Activated T-helper 9 cell treated with anti-CD3 and anti-CD28 coated beads, Interleukin-2, amount 50 U/mL, for 16 hours (primary cell): ENCODE measurements at places on chromosomes 6 and 20.

DNA sequence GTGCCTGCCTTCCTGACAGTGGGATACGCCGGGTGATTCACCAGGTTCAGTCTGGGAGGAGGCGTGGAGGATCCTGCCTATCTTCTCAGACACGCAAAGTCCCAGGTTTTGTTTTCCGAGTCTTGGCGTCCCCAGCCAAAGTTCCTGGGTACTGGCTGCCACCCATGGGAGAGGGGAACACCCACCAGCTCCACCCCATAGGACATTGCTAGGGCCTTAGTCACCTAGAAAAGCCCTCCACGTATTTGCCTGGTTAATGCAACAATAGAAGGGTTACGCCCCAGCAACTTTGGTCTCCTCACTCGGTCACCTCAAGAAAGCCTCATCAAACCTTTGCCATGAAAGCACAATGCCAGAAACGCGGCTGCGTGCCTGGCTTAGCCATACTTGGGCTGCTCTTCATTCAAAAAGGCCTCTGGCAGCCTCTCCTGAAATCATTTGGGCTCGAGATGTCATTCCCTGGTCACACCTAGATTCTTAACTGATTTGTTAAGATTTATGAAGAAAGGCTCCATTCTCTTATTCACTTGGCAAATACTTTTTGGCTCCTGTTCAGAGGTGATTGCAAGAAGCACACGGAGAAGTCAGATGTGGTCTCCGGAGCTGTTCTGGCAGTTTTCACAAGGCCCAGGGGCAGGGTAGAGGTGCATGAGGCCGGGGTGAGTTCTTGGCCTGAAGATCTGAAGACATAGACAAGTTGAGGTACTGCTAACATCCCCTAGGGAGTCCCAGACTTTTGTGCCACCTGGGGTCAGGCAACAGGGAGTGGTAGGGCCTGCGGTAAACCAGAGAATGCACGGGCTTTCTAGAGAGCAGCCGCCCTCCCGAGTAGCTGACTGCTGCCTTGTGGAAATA, 35.5 kb upstream of the ZNF133 start:
- no peak for DNase-seq

- no peak for DNase-seq
Measured at GRCh38 chr20:42836339-42836738, 353.4 kb downstream of the PTPRT start.

GRCh38 chr20:42531508-42531961, 658.2 kb downstream of the PTPRT start:
- DNase-seq = no peak

DNA sequence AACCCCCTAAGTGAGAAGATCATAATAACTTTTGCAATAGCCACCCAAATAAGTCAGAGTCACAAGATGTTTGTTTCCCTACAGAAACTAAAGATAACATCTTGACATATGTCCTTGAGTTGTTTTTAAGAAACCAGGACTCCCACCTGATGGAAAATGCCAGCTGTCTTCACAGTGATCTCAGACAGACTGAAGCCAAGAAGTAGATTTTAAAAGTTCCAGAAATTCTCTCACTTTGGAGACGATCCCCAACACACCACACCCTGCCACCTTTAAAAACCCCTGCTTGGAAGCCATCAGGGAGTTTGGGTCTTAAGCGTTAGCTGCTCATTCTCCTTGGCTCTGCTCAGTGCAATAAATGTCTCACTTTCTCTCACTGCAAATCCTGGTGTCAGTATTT, 63.0 kb downstream of the GPR6 start:
- DNase-seq = no peak

DNA sequence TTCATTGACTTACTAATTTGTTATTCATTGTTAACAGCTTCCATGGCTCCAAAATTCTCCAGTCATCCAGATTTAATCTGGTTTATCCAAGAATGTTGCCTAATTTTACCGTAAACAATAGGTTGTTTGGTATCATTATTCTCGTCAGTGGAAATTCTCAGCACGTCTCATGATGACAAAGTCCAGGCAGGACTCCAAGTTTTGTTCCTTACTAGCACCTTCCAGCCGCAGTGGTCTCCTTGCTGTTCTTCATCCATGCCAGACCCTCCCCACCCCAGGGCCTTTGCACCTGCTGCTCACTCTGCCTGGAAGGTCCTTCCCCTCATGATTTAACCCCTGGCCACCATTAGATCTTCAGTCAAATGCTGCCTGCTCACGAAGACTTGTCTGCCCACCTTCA, 48.1 kb upstream of the NAA20 start:
- no peak for DNase-seq

GRCh38 chr6:105785066-105785811, 300.9 kb upstream of the PRDM1 start:
- no peak for DNase-seq

GRCh38 chr20:56412949-56413348, 889 bp downstream of the CASS4 start:
- DNase-seq = no peak

- DNase-seq = no peak
Measured at GRCh38 chr20:56685879-56686278, 56.8 kb downstream of the TFAP2C start.

- DNase-seq = peak; percentile 51
Measured at GRCh38 chr6:30463651-30464618, 25.4 kb upstream of the HLA-E start.

- no peak for DNase-seq
Measured at GRCh38 chr20:54029176-54029575, 41.2 kb downstream of the BCAS1 start.

DNA sequence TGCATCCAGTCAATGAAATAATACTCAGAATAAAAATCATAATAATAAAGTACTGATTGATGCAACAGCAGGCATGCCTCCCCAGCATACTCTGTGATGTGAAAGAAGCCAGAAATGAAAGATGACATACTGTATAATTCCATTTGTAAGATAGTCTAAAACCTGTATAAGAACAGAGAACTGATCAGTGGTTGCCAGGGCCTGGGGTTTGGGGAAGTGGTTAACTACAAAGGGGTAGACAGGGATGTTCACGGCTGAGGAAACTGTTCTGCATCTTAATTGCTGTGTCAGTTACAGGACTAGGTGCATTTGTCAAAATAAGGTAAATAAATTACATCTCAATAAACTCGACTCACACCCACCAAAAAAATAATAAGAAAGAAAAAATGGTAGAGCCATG, 81.3 kb upstream of the BMP2 start:
- no peak for DNase-seq

DNA sequence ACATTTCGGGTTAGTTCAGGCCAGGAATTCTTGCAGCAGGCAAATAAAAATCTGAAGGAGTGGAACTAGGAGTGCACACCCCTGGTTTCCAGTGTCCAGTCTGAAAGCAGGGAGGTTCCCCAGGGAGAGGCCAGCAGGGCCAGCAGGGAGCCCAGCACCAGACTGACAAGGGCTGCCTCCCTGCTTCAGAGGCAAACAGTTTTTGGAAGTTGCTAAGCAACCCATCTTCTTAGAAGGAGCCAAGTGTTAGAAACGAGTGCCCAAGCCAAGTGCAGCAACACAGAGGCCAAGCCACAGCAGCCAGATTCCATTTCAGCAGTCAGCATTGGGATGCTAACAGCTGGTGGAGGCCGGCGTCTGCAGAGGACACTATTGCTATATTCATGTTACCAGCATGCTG, 179.1 kb downstream of the SYNDIG1 start:
- DNase-seq = no peak

DNA sequence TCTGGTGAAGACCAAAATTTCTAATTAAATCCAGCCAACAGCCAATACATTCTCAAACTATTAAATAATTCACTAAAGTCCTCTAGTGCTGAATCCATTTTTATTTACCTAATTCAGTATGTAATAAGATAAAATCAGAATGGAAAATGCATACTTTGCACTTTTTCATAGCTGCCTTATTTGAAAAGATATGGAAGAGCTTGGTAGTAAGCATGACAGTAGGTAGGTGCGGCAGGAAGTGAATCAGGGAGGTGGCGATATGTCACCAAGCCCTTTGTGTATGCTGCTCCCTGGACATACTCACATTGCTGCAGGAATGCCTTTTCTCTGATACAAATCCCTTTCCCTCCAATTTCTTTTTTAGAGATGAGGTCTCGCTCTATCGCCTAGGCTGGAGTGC, 10.2 kb upstream of the TGM3 start:
- DNase-seq = no peak

GRCh38 chr6:139858429-139858828, 484.0 kb upstream of the CITED2 start:
- DNase-seq = no peak

- DNase-seq = no peak
Measured at GRCh38 chr20:1178103-1178502, 6.7 kb downstream of the TMEM74B start.

DNA sequence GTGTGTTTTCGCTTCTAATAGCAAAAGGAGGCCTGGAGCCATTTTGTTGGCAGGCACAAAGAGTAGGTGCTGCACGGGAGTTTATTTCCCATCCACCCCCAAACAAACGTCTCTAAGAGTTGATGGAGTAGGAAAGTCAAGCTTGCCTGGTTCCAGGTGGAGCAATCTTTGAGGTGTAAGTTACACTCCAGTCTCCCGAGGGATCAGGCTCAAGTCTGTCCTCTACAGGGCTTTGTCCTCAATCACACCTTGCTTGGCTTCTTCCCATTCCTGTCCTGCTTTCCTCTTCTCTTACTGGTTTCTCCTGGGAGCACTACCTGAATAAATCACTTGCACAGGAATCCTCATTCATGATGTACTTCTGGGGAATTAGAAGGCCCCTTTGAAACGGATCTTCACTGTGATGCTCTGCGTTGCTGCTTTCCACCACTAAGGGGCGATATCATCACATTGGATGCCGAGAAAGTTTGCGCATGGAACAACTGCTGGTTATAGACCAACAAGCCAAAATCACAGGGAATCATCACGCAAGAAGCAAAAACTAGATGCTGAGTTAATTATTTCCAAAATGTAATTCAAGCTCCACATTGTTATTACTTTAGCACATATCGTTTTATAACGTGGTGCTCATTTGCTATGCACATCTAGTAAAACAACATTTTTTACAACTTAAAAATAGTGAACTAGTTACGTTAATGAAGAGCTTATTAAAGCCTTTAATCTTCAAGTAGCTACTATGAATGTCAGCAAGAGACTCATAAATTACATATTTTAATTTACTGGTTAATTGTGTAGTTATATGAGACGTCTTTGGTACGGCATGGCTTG, 156.8 kb downstream of the DNAH8 start:
- peak; percentile 7 for DNase-seq

- DNase-seq = no peak
Measured at GRCh38 chr6:169386411-169387057, 132.9 kb upstream of the THBS2 start.

DNA sequence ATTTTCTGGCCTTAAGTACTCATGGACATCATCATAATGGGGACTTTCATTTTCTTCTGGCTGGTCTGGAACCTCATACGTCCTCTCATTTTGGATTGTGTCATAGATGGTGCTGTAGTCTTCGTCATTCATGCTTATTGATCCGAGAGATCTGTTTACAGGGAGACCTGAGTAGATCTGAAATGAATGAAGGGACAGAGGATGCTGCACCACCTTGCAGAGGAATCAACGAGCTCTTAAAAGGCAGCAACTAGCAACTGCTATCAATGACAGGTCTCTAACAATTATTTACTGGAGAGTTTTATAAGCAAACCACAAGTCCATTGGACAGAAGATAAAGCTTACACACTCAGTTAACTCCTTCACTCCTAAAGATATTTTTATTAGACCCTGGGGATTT, 49.7 kb upstream of the ENPP4 start:
- DNase-seq = no peak

- DNase-seq = peak; percentile 87
Measured at GRCh38 chr6:41941280-41942066, at the start of gene CCND3. CCND3 (minus strand) TSS chr6:41941808; CDS start chr6:41941649, 159 bp downstream.

GRCh38 chr6:38159596-38159995, 340.1 kb downstream of the ZFAND3 start:
- no peak for DNase-seq

GRCh38 chr6:53986721-53987521, 124.3 kb upstream of the MLIP start:
- DNase-seq = no peak

- DNase-seq = no peak
Measured at GRCh38 chr6:16352258-16352635, 113.9 kb downstream of the GMPR start.

- no peak for DNase-seq
Measured at GRCh38 chr6:159110013-159110412, 59.2 kb upstream of the FNDC1 start.

DNA sequence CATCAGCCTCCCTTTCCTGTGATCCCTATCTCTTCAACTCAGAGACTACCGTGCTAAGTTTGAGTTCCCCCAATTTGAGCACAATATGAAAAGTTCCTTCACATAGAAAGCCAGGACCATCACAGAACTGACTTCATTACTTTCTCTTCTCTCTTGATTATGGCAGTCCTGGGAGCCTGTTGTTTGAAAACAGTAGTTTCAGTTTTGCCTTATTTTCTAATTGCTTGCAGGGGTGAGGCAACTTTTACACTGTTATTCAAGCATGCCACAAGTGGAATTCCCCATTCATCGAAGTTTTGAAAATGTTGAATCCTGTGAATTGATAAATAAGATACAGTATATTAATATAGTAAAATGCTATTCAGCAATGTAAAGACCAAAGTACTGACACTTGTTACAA, 569.7 kb upstream of the MARCKS start:
- DNase-seq = no peak

GRCh38 chr6:4776493-4777393, 539 bp downstream of the CDYL start:
- peak; percentile 10 for DNase-seq

- DNase-seq = no peak
Measured at GRCh38 chr6:56025795-56026194, 150.4 kb upstream of the BMP5 start.

GRCh38 chr6:50520326-50521266, 192.7 kb upstream of the TFAP2D start:
- no peak for DNase-seq
